Midbrain (tissue), 1 donor: ENCODE measurements at places on chromosomes 11 and 22.

- DNase-seq = peak; percentile 60
Observed at GRCh38 chr11:10858439-10859325, 829 bp upstream of the ZBED5 start.

DNA sequence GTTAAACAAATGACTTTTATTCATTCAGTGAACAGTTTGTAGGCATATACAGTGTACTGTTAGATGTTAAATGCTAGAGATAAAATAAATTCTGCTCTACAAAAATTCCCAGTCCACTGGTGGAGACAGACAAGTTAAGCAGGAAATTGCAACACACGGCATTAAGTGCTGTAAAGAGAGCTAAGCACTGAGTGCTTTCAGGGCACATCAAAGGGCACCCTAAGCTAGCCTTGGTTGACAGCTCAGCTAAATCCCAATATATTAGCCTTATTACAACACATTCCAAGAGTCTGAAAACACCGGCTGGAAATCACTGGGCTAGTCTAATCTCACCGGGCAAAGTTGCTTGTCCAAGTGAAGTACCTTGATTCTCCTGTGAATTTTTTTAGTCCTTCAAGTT is 55.1 kb downstream of the NOX4 start:
- DNase-seq = no peak

- DNase-seq = peak; percentile 86
Observed at GRCh38 chr11:65572356-65573051, at the start of gene FAM89B. Gene FAM89B (plus strand): TSS chr11:65572538. CDS start chr11:65572670, 132 bp downstream.

GRCh38 chr11:10561043-10561818 is 7.2 kb downstream of the LYVE1 start:
- no peak for DNase-seq

DNA sequence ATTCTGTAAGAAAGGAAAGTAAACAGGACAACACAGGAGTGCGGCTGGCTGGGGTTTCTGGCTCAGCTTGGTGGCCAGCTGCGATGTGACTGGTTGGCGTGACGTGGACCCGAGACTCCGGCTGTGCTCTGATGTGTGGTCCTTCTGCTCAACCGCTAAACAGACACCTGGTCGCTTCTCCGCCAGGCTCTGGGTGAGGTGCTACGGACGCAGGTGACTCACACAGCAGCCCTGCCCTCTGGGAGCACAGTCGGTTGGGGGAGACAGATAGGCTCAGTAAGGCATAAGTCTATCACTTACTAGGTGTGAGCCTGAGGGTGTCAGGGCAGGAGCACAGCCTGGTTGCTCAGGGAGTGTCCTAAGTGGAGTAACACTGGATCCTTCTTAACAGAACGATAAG is 8.2 kb downstream of the RTL6 start:
- no peak for DNase-seq

DNA sequence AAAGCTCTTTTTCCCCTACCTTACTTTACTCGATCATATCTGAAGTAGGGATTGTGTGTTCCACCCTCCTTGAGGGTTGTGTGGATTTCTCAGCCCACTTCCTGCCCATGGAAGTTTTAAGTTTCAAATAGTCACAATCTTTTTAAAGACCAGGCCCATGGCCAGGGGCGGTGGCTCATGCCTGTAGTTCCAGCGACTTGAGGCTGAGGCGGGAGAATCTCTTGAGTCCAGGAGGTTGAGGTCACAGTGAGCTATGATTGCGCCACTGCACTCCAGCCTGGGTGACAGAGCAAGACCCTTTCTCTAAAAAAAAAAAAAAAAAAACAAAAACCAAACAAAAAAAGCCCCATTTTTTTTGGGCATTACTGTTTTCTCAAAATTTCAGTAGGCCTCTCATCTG is 36.3 kb upstream of the LRRC10B start:
- no peak for DNase-seq

DNA sequence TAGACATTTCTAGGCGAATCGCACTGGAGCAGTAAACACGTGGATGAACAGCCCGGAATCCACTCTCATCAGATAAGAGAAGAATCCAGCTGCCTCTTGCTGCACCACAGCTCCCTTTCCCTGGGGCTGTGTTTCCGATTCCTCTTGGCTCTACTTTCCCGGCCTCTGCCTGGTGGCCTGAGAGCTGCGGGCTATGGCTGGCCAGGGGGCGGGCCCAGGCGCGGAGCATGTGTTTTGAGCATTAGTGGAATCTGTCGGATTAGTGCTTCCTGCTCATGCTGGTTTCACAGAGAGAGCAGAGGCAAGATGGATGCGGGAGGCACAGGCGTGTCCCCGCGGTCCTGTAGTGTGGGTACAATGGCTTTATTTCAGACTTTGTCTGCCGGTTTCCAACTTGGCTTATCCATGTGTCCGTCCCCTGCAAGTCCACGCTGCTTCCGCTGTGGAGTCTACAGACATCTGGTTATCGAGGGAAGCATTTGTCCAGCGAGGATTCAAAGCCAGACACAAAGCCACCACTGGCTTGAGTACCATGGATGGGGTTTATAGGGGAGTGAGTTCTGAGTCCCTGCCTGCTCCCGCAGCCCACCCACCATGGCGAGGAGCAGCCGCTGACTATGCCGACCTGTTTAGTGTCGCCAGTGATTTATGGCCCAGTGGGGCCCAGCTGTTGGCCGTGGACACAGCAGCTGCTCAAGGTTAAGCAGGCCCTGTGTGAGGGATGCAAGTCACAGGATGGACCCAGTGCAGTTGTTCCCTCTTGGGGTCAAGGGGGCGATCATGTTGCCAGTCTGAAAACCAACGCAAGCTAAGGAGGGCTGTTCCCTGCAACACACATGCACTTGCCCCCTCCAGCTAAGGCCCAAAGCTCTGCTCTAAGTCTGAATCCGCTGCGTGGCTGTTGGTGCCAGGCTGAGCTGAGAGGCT is 43.3 kb upstream of the EP300 start:
- DNase-seq = peak; percentile 29

GRCh38 chr22:37806409-37807333 is 1.1 kb upstream of the GCAT start:
- no peak for DNase-seq

- DNase-seq = no peak
Observed at GRCh38 chr11:48162885-48163268, 53.7 kb upstream of the OR4B1 start.

DNA sequence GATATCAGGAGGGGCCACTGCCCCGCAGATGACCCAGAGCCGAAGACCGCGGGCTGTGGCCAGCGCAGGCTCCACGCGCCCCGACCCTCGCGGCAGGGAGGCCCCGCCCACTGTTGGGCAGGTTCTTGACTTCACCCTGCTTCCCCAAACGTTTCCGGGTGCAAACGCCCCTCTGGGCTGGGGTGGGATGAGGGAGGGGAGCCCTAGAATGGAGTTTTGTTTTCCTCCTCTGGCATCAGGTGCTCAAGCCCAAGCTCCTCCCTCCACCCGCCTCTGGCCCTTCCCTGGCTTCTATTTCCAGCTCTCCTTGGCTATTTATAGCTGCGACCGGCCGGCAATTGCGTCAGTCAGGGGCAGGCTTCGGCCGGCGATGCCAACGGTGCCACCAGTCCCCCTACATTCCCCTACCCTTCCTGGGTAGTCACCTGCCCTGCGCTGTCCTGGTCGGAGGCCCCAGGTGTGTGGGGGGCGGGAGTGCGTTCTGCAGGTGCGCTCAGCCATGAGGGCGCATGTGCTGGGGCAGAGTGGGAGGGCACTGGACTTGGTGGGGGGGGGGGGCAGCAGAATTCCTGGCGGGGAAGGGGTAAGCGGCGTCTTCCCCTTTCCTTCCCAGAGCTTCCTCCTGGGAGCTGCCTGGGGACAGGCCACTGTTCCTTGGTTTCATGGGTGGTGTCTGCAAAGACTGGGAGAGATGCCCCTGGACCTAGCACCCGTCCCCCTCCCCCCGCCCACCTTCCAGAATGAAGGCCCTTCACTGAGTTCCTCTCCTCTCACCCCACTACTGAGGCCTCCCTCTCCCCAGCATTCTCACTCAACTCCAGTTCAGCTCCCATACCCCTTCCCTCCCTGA is 23.6 kb downstream of the DUSP8 start:
- DNase-seq = peak; percentile 32

- DNase-seq = peak; percentile 65
Observed at GRCh38 chr22:48603621-48604320, 1223.9 kb downstream of the BRD1 start.

- DNase-seq = no peak
Observed at GRCh38 chr11:118956847-118957469, 860 bp downstream of the UPK2 start.

DNA sequence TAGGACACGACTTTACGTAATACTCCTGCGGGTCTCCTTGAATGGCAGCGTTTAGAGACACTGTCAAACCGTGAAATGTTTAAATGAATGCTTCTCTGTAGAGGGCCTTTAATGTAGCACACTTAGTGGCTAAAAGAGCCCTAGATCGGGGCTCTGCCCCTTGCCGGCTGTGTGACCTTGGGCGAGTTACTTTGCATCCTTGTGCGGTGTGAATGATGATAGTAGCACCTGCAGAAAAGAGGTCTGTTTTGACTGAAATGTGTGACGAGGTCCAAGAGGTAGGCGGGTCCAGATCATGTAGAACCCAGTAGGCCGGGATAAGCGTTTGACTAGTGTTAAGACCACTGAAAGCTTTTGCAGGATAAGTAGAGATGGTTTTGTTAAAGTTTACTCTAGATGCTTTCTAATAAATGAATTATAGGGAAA is 866 bp downstream of the MED17 start:
- DNase-seq = no peak

- DNase-seq = no peak
Observed at GRCh38 chr22:35528927-35529326, 11.7 kb upstream of the RASD2 start.

DNA sequence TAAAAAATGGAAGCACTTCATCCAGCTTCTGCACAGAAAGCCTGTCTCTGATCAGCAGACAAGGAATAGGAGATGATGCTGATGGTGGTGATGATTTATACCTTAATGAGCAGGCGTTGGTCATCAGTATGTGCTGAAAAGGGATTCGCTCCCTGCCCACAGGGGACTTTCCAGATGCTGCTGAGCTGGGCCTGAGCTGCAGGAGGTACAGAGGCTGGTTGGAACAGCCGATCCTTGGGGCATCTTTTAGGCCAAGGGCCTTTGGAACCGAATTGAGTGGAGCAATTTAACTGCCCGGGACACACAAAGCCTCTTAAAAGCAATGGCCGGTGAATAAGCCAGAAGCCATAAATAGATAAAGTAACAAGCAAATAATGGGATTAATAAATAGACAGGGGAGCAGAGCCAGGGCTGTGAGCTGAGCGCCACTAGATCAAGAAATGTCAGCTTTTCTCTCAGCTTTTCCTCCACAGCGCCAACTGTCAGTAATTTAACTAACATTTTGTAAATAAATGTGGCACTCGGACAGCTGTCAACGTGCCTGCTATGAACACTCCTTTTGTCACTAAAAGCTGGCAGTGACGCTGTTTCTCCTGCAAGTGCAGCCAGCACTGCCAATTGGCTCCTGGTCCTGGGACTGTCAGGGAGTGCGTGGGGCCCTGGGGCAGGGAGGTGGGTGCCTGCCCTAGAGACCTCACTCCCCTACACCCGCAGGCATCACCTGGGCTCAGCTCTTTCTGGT is 562.3 kb downstream of the NTM start:
- DNase-seq = peak; percentile 52

GRCh38 chr22:24583221-24584165 is 9.4 kb downstream of the LRRC75B start:
- no peak for DNase-seq

DNA sequence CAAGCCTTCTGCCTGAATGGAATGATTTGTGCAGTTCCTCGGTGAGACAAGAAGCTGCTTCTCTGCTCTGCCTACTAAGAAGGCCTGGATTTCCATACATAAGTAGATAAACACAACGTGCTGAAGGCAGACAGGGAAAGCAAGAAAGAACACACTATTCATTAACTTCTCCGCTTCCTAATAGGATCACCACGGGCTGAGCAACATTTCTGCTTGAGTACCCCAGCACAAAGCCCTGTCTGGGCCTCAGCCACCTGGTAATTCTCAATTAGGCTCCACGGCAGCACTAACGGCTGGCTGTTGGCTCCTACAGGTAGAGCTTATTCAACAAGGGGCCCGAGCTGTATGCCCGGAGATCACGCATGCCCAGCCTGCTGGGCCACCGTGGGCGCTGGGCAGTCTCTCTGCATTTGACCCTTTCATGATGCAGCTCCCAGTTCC is 1156.6 kb downstream of the TBC1D22A start:
- DNase-seq = peak; percentile 30

- DNase-seq = no peak
Observed at GRCh38 chr11:102552447-102553194, 22.1 kb upstream of the MMP7 start.

GRCh38 chr22:20116376-20116950 is 559 bp downstream of the RANBP1 start:
- DNase-seq = no peak

DNA sequence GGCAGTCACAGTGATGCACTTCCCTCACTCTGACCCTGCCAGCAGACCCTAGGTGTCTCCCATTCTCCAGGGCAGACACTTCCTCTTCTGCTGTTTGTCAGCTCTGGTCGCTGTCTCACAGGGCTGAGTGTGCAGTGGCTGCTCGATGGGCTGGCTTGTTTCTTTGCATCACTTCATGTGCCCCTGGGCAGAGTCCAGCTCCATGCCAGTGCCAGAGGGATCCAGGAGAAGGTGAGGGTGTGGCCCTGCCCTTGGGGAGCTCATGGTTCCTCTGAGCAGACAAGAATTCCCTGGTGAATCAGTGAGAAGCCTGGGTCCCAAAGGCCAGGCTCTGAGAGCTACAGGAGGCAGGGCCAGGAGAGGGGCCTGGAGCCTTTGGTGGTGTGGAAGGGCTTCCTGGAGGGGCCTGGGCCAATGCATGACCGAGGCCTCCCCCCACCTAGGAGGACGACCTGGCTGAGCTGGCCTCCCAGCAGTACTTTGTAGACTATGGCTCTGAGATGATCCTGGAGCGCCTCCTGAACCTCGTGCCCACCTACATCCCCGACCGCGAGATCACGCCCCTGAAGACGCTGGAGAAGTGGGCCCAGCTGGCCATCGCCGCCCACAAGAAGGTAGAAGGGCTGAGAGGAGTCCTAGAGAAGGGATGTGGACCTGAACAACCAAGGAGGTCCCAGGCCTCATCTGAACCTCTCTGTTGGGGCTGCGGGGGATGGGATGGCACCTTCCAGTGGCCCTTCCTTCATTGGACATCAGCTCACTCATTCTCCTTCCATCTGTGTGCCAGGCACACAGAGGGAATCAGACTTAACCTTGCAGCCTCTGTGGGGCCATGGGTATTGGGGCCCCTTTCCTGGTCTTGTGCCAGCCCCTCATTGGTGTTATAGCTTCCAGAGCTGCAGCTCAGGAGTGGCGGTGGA is 66.1 kb downstream of the MYO7A start:
- no peak for DNase-seq

GRCh38 chr22:46749682-46750529 is 11.9 kb upstream of the CERK start:
- no peak for DNase-seq

DNA sequence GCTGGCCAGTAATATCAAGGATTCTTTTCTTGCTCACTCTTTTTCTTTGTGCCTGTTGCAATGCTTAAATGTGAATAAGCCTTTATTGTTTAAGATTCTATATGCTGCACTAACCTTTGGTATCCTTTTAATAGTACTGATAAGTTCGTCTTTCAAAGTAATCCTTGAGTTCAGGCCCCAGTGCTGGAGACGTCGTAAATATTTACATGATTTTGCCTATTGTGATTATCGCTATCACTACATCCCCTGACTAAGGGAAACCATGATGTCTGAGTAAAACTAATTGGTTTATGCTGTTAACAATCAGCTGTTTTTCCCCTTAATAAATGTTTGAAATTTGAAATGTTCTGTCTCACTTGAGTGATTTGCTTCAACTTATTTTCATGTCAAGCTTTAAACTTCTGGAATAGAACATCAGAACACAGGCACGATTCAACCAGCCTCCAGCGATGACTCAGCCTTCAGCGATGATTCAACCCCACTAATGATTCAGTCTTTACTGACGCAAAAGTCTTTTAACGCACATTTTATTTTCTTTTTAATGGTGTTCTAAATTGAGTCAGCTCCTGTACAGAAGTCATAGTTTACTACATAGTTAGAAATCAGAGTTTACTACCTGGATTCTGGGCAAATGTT is 3.9 kb downstream of the HTATIP2 start:
- peak; percentile 59 for DNase-seq
